ENCODE measurements at places on chromosomes 6 and 20. TPM values are rescaled to one million over a fixed set of nuclear protein-coding genes. Genes with fewer than 3 reads are reported as not detected.

The GMEB2 gene
- total RNA-seq: 6.9 TPM

DNA sequence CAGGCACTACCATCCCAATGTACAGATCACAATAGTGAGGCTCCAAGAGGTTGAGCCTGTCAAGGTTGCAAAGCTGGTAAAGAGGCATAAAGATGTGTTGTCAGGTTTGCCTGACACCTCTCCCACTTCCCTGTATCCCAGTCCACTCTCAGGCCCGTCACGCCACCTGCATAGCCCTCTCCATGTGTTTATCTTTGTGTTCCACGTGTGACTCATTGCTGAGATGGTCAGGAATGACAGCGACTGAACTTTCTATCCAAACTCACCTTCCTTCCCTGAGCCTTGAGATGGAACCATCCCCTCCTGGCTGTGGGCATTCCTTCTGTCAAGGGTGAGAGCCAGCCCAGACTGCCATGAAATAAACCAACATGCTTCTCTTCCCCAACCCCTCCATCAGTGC lies 578.3 kb downstream of the PTPRT start:
- DNase-seq: no peak

DNA sequence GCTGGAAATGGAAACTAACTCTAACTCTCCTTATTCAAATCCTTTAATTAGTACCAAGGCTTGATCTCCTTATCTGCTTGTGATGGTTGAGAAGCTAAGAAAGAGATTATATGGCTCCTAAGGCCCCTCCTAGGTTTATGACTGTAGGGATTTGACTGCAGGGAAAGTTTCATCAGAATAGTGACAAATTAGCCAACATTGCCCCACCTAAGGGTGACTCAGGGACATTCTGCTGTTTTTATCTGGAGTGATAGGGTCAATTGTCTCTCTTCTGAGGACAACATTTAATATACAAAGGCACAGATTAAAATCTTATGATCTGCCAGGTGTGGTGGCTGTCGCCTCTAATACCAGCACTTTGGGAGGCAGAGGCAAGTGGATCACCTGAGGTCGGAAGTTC lies 138.1 kb upstream of the MARCKS start:
- DNase-seq: no peak

DNA sequence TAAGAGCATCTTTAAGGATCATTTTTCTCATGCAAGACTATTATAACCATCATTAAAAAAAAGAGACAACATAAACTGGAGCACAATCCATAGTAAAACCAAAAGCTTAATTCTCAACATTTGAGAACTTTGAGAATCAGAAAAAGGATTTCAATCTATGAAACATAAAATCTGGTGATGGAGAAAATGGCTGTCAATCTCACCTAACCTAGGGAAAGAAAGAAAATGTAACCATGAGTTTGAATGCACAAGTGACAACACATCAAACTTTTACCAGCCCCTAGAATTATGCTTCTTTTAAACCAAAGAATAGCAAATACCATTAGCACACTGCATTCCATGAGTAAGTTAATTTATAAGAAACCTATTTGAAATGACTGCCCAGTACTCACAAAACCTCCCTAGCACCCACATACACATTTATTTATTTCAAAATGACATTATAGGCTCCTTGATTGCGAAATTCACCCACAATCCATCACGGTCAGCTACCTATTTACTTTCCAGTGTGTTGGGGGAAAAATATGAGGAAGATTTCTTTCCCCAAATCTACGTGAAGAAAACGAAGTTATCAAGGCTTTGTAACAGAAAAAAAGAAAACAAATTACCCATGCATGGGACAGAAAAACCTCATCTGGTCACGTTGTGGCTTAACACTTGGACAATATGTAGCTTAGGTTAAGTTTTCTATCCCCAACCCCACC lies 828 bp downstream of the ASCC3 start:
- DNase-seq: no peak

DNA sequence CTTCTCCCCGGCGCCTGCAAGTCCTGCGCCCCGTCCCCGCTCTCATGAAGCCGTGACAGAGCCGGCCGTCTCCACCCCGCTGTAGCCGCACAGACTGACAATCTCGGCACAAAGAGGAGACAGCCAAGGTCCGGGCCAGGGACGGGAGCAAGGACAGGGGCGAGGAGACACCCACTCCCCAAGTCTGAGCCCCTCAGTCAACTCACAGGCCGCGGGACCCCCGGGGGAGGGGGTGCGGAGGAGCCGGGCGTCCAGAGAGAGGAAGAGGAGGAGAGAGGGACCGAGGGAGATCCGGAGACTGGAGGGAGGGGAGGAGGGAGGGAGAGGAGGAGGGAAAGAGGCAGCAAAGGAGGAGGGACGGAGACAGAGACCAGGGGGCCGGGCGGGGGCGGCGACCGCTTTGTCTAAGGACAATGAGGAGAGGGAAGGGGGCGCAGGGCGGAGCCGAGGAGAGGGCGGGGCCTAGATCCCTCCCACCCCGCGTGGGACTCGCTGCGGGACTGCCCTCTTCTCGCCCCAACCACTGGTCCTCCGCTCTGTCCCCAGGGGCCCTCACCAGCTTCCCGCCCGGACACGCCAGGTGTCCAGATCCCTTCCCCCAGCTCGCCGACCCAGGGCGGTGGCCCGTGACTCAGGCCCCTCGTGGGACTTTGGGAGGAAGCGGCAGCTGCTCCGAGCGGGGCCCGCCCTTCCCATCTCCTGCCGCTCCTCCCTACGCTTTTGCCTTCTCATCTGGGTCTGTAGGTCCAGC lies 638 bp upstream of the PPP1R18 start:
- peak; percentile 99 for DNase-seq

DNA sequence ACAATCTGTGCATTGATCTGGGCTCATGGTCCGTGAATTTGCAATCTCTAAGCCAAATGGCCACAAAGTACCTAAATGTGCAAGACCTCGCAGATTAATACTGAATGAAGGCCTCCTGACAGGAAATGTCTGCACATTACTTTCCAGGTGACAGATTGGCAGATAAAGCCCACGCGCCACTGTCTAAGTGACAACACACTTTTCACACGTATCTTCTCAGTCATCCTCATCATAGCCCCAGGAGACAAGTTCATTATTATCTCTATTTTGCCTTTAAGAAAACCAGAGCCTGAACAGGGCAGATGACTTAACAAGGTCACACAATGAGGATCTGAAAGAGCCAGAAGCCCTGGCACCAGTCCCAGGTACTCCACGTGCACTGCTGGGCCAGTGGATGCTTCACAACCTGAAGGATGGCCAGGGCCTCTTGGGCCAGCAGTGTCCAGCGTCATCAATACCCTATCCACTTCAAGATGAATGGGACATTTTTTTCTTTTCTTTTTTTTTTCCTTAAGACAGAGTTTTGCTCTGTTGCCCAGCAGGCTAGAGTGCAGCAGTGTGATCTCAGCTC lies 266.3 kb downstream of the PTPRT start:
- no peak for DNase-seq

GRCh38 chr6:45448417-45449389 lies 71.0 kb upstream of the SUPT3H start:
- no peak for DNase-seq

DNA sequence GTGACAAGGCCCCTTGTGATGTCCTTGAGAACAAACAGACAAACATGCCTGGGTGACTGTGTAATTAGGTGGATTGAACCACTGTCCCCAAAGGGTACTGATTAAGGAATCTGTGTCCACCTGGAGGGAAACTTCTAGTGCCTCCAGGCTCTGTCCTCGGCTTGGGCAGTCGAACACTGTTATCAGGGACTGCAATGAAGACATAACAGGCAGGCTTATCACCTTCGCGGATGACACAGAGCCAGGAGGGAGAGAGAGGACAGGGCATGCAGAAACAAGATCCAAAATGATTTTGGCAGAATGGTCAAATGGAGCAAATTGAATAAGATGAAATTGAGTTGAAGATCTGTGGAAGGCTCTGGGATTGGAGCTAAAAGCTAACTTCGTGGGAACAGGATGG lies 60.9 kb upstream of the ZFAND3 start:
- DNase-seq: no peak

Data from posterior vena cava (tissue), 2 donors.